Pancreas (tissue), 10 donors: ENCODE measurements at places on chromosomes 11 and 22. TPM values are rescaled to one million over a fixed set of nuclear protein-coding genes. Genes with fewer than 3 reads are reported as not detected.
A peak's percentile ranks its signal among the peaks of the same experiment; 100 is the strongest.

DNA sequence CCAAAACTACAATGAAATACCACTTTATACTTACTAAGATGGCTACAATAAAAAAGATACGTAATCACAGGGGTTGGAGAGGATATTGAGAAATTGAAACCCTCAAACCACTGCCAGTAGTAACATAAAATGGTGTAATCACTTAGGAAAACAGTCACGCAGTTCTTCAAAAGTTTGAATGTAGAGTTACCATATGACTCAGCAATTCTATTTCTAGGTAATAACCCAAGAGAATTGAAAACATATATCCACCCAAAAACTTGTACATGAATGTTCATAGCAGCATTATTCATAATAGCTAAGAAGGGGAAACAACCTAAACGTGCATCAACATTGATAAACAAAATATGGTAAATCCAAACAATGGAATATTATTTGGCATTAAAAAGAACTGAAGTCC lies 24.4 kb upstream of the PSMA1 start:
- no peak for DNase-seq

DNA sequence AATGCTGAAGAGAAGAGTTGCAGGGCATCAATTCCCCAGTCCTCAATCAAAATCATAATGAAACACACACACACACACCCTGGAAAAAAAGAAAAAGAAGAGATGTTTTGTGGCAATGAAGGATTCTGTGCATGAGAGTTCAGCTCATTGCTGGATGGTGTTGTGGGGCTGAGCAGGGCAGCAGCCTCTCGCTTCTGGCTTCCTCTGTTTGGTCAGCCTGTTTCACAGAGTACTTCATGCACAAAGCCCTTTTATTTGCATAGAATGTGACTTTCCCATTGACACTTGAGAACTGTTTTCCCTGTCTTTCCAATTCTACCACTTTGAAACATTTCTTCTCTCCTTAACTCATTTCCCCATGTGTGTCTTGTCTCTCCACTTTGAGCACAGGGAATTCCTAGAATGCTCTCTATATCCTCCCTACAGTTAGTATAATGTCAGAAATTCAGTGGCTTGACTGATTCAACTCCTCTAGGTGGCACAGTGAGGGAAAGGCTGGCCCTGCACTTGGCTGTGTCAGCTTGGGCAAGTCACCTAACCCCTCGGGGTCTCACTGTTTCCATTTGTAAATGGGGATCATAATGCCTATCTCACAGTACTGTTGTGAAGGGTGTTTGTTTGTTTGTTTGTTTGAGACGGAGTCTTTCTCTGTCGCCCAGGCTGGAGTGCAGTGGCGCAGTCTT lies 25.4 kb upstream of the BSX start:
- DNase-seq, result no peak

DNA sequence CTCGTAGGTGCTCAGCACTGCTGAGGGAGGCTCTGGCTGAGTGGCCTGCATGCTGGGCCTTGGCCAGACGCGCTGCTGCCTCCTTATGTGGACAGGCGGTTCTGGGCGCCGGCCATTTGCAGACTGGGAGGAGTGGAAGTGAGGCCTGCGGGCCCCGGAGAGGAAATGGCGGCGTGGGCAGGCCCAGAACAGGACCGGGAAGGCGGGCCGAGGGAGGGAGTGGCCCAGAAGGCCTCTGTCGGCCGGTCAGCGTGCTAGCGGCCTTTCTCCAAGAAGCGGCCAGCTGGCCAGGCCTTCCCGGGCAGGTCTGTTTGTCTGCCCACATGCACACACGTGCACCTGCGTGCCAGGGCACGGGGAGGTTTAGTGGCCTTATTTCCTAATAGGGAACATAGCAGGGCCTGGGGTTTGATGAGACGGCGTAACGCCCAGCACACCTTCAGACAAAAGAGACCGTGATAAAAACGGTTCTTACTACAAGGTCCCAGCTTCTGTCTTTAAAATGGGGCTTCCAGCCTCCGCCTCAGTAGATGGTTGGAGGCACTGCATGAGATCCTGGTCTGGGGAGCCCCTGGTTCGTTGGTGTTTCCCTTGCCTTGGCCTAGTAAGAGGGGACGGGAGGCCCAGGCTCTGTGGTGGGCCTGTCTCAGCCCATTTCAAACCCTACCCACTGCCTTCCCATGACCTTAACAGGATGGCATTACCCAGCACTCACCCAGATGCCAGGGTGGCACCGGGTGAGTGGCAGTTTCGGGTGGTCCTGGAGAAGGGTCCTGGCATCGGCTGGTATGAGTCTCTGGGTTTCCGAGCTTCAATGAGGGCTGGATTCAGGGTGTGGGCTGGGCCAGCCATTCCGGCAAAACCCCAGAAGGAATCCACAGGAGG lies 65.1 kb upstream of the PPARA start:
- DNase-seq, result peak; percentile 89

- DNase-seq, result no peak
These were observed 42.0 kb upstream of the HORMAD2 start for GRCh38 chr22:30038219-30038618.

ASRGL1 gene
- 10.4 TPM for total RNA-seq

MMP11 gene
- total RNA-seq, result 0.61 TPM

GRCh38 chr11:113587308-113587739 lies 112.1 kb upstream of the DRD2 start:
- no peak for DNase-seq

NRIP3 gene
- 0.28 TPM for total RNA-seq

- DNase-seq, result no peak
These were observed 61.1 kb upstream of the PDGFD start for GRCh38 chr11:104225047-104225446.
